ENCODE measurements at places on chromosomes 3 and 15.

DNA sequence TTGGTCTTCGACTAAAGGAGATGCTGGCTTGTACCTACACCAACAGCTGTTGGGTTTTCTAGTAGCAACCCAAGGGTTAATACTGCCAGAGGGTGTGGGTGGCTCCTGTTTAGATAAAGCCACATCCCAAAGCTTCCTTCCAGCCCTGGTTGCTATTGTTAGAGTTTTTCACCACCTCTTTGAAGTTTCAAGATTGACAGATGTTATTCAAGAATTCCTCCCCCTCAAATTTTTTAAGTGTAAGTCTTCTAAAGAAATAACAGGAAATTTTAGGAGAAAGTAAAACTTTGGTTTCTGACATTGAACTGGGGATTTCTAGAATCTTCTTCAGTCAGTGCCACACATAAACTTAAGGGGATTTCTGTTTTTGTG, 60.9 kb downstream of the TGFBR2 start:
- no peak overlapping the region for H3K4me3 ChIP-seq
- no peaks in the 10 kb centered on the region for H3K27me3 ChIP-seq
- no peaks in the 10 kb centered on the region for H3K4me1 ChIP-seq
- H3K36me3 ChIP-seq, result peaks cover 4% of the 10 kb centered on the region

GRCh38 chr3:19688767-19689166, 245.2 kb downstream of the EFHB start:
- DNase-seq, result no peak
- H3K27me3 ChIP-seq, result no peaks in the 10 kb centered on the region
- H3K36me3 ChIP-seq, result no peaks in the 10 kb centered on the region

DNA sequence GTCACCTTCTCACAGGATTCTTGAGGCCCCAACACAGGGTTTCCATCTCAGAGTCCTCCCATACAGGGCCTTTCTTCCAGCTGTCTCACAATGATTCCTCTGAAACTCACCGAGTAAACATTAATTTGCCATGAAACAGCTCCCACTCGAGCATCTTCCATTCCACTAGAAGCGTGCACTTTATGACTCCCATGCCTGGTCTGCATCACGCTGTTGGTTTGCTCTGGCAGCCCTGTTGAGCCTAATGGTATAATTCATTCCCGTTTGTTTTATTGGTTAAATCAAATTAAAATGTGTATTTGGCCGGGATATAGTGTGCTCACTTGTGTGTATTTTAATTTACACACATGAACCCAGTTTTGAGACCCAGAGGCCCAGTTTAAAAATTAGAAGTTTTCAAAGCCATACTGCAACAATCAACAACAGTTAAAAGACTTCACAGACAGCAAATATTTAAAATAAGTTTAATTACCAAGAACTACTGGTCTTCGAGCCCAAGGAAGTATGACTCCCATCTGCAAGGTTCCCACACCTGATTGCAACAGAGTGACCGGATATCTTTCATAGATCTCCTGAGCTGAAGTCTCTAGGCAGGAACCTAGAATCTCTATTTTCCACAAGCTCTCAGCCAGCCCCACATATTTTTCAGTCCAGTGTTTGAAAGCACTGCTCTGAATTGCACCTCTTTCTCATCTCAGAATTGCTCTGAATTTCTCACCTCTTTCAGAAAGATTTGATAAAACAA, 42.3 kb upstream of the GYG1 start:
- no peak overlapping the region for H3K4me3 ChIP-seq
- H3K36me3 ChIP-seq, result no peaks in the 10 kb centered on the region
- no peak for DNase-seq
- no peaks in the 10 kb centered on the region for H3K4me1 ChIP-seq

- H3K4me3 ChIP-seq, result no peak overlapping the region
- peaks cover 3% of the 10 kb centered on the region for H3K36me3 ChIP-seq
- no peak overlapping the region for H3K27ac ChIP-seq
- H3K27me3 ChIP-seq, result no peaks in the 10 kb centered on the region
Observed at GRCh38 chr15:41928100-41928499, 34.2 kb upstream of the SPTBN5 start.

GRCh38 chr3:33124638-33125037, 10.8 kb downstream of the CRTAP start:
- no peak for DNase-seq
- H3K4me1 ChIP-seq, result no peaks in the 10 kb centered on the region
- H3K36me3 ChIP-seq, result peaks cover 19% of the 10 kb centered on the region
- no peak overlapping the region for H3K4me3 ChIP-seq
- H3K27me3 ChIP-seq, result no peaks in the 10 kb centered on the region

DNA sequence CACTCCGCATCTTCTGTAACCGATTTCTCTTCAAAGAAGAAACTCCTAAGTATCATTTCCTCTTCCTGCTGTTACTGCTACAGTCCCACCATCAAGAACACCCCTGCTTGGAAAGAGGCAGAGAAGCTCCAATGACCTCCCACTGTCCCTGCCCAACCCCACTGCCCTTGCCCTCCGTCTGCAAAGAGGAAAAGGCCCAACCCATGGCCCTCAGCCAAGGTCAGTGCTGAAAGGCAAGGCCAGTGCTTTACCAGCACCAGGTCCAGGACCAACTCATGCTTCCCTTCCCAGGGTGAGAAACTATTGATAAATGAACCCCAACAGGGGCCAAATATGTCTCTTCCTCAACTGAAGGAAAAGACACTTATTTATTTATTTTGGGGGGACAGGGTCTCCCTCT, 22.5 kb downstream of the FAM240A start:
- no peaks in the 10 kb centered on the region for H3K36me3 ChIP-seq
- H3K27me3 ChIP-seq, result no peaks in the 10 kb centered on the region
- peak; percentile 40 for DNase-seq
- no peak overlapping the region for H3K4me3 ChIP-seq

DNA sequence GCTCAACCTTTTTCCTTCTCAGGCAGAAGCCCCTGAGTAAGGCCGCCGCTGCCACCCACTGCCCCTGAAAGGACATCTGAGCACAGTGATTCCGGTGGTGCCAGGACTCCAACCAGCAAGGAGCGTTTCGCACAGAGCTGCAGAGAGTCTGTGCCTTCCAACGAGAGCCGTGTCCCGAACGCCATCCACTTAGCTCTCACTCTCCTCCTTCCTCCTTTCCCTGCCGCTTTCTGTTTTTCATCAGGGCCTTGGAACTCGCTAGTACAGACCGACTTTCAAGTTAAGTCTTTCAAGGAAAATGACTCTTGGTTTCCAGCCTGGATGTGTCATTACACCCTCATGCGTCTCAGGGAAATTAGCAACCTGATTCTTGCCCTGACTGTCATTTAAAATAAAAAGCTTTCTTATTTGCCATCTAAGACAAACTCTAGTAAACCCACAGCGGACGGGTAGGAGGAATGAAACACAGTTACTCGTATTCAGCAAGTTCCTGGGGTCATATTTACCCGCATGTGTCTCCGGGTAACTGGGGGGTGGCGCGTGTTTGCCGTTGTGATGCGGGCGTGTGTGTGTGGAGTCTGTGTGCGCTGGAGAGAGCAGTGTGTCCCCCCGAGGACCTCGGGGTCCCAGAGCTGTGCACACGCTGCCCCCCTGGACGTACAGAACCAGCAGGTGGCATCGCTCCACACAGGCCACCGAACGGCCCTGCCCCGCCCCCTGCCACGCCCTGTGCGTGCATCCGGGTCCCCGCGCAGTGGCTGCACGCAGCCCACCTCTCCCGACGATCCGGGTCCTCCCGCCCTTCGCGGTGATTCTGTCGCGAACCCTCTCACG, 30.4 kb upstream of the ALDH1A3 start:
- H3K27ac ChIP-seq, result no peak overlapping the region
- no peak for DNase-seq
- peak overlapping the region; percentile 43 for H3K4me3 ChIP-seq
- H3K4me1 ChIP-seq, result no peaks in the 10 kb centered on the region
- H3K36me3 ChIP-seq, result no peaks in the 10 kb centered on the region

DNA sequence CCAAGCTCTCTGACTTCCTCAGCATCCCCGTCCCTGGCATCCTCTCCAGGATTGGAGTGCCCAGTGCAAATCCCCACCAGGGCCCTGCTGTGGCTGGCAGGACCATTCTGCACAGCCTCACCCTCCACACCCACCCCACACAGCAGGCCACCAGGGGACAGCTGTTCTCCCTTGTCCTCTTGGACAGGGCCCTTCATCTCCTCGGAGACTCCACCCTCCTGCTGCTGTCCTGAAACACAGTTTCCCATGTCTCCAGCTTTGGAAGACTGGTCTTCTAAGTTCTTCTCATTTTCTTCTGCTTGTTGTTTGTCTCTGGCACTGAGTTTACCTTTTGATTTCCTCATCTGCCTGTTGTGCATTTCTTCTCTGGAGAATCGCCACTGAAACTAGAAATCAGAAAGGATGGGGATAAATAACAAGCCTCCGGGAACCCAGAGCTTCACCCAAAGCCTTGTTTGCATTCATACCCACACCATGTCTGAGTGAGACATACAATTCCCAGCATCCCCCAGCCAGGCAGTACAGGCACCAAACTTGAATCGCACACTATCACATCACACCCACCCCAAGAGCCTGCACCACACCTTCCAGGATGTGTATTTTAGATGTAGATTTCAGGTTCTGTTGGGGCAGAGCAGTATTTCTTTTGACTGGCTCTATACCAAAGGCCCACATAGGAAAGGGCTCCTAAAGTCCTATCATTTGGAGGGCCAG, 52.0 kb downstream of the OXNAD1 start:
- no peaks in the 10 kb centered on the region for H3K4me1 ChIP-seq
- H3K4me3 ChIP-seq, result no peak overlapping the region
- no peaks in the 10 kb centered on the region for H3K27me3 ChIP-seq
- no peak for DNase-seq

GRCh38 chr3:125192190-125193035, 20.1 kb downstream of the SLC12A8 start:
- no peaks in the 10 kb centered on the region for H3K4me1 ChIP-seq
- no peaks in the 10 kb centered on the region for H3K27me3 ChIP-seq
- no peak overlapping the region for H3K27ac ChIP-seq
- no peak overlapping the region for H3K4me3 ChIP-seq

GRCh38 chr15:40769274-40770146, at the start of gene C15orf62:
Gene C15orf62, plus strand, starts transcription at chr15:40769980. Its CDS starts 516 bp downstream, at chr15:40770496.
- H3K36me3 ChIP-seq, result no peaks in the 10 kb centered on the region
- H3K27ac ChIP-seq, result no peak within 1 kb of the TSS
- H3K27me3 ChIP-seq, result no peaks in the 10 kb centered on the region
- H3K4me3 ChIP-seq, result no peak within 1 kb of the TSS

DNA sequence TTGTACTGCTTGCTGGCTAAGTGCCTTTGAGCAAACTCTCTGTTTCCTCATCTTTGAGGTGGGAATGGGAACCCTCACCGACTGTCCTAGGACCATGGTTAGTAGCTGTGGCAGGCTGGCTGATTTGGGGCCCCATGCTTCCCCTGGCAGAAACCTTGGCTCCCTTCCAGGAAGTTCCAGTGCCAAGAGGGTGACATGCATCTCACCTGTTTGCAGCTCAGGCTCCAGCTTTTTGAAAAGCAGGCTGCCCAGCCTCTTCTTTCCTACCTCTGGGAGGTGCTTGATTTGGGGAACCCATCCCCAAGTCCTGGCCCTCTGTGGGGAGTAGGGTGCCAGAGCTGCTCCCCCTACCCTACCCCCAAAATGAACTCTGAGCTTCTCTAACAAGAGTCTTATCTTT, 50.8 kb downstream of the RAB11A start:
- no peaks in the 10 kb centered on the region for H3K27me3 ChIP-seq
- DNase-seq, result no peak
- no peak overlapping the region for H3K4me3 ChIP-seq
- H3K36me3 ChIP-seq, result no peaks in the 10 kb centered on the region
- H3K4me1 ChIP-seq, result peaks cover 5% of the 10 kb centered on the region

DNA sequence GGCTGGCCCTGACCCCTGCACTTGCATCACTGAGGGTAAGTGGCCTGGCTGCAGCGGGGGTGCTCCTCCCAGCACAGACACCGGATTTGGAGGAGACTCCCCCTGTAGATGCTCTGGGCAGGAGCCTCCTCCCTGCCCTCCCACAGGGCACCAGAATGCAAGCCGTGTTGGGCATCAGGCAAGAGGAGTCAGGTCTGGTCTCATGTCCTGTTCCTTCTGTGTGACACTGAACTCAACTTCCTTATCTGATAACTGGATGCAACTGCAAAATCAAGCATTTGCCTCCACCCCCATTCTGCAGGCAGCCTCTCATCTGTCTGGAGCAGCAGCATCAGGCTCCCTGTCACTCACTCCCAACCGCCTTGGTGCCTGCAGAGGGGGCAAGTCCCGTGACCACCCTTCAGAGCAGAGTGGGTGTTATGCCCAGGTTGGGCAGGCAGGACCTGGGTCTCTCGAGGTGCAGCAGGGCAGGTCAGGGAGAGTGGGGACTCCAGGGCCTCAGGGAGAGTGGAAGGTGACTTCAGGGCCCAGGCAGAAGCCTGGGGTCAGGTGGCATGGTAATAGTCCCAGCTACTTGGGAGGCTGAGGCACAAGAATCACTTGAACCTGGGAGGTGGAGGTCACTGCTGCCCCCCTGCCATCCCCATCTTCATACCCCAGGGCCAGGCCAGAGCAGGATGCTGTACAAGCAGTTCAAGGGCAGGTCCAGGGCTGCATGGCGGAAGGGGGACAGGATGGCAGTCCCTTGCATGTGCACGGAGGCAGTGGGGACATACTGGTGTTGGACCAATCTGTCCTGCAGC, 10.5 kb upstream of the RPL29 start:
- H3K27ac ChIP-seq, result no peak overlapping the region
- H3K4me1 ChIP-seq, result peaks cover 35% of the 10 kb centered on the region
- H3K27me3 ChIP-seq, result no peaks in the 10 kb centered on the region
- H3K4me3 ChIP-seq, result peak overlapping the region; percentile 17
- no peaks in the 10 kb centered on the region for H3K36me3 ChIP-seq
- no peak for DNase-seq

GRCh38 chr3:32759342-32759741, 58.5 kb upstream of the TRIM71 start:
- no peak for DNase-seq
- no peaks in the 10 kb centered on the region for H3K27me3 ChIP-seq
- no peaks in the 10 kb centered on the region for H3K4me1 ChIP-seq

DNA sequence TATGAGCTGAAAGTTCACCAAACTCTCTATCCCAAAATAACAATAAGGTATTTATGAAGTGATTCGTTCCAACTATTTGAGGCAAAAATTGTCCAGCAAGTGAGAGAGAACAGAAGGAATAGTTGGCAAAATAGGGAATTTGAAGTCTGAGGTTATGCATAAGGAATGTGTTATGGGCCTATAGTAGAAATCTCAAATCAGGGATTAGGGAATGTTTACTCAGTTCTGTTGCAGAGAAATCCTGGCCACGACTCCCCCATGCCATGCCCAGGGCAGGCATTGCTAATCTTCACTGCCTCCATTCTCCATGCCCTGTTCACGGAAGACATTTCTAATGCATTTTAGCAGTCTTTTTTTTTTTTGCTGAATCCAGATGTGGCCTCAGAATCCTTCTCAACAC, 58.6 kb downstream of the FLNB start:
- DNase-seq, result no peak
- no peak overlapping the region for H3K4me3 ChIP-seq
- peaks cover 24% of the 10 kb centered on the region for H3K4me1 ChIP-seq
- H3K27me3 ChIP-seq, result no peaks in the 10 kb centered on the region
- no peaks in the 10 kb centered on the region for H3K36me3 ChIP-seq

- no peak overlapping the region for H3K4me3 ChIP-seq
- no peaks in the 10 kb centered on the region for H3K27me3 ChIP-seq
- no peak for DNase-seq
- H3K36me3 ChIP-seq, result no peaks in the 10 kb centered on the region
Observed at GRCh38 chr15:26665957-26666791, 106.7 kb downstream of the GABRB3 start.
